DMS79 (cell line): ENCODE measurements at places on chromosomes 7 and 10.

GRCh38 chr10:104380336-104380735 lies 26.7 kb downstream of the CFAP58 start:
- no peak for DNase-seq

- no peak for DNase-seq
Observed at GRCh38 chr10:102509387-102509786, 5.6 kb downstream of the SUFU start.

GRCh38 chr7:150564006-150564405 lies 3.2 kb upstream of the GIMAP4 start:
- no peak for DNase-seq

- DNase-seq = no peak
Observed at GRCh38 chr10:104908581-104908980, 267.5 kb downstream of the SORCS3 start.

GRCh38 chr10:49361178-49361554 lies 34.7 kb downstream of the DRGX start:
- DNase-seq = no peak

DNA sequence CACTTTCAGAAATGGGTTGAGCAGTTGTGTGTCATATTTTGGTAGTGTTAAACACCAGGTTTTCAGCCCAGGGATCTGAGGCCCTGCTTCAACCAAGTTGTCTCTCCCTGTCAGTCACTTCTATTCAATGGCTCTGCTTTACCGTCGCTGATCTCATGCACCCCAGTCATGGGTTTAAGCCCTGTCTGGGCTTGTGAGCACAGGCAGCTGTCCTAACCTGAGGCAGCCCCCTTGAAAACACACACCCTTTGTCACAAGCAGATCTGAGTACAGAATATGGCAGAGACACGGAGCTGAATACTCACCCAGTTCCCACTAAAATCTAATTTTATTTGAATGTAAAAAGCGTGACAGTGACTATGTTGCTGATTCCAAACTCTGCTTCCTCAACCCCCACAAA lies 110.6 kb upstream of the GLI3 start:
- no peak for DNase-seq

- DNase-seq = peak; percentile 3
Observed at GRCh38 chr10:92517034-92517655, 56.7 kb downstream of the IDE start.

DNA sequence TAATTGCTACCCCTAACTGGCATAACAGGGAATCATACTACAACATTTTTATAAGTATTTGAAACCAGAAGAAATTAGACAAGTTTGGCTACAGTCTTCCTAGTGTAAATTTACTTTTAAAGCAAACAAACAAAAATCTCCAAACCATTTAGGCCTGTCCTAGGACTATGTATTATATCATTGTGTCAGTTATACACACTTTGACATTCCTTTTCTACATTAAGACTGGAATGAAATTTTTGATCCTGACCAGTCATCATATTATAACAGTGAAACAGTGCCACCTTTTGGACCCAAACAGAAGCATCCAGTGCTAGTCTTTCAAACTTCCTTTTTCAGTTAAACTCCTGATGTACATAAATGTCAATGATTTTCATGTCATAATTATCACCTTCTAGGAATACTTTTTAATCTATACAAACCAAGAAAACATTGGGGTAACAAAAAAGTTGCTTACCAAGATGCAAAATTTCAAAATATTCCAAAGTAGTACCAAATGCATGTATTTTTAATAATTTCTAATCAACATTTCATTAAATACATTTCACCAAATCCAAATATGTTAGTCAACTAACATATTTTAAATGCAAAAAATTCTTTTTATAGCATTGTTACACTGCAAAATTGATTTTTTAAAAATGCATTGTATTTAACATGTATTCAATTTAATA lies 75.7 kb downstream of the IMMP2L start:
- DNase-seq = peak; percentile 49

- no peak for DNase-seq
Observed at GRCh38 chr7:139827042-139827441, 2.0 kb upstream of the TBXAS1 start.

DNA sequence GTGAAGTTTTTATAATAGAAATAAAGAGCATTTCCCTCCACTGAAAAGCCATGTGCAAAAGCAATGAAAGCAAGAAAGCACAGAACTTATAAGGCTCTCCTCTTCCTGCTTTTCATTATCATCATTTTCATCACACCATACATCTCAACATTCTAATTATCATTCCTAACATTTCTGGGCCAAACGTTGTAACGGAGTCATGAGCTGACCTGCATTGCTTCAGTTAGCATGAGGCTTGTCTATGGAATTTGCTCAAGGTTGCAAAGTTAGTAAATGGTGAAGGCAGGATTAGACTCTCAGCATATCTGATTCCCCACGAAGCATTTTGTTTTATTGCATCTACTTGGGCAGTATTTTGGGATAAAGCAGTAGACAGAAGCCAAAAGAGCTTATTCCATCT lies 11.4 kb downstream of the SCIN start:
- no peak for DNase-seq

DNA sequence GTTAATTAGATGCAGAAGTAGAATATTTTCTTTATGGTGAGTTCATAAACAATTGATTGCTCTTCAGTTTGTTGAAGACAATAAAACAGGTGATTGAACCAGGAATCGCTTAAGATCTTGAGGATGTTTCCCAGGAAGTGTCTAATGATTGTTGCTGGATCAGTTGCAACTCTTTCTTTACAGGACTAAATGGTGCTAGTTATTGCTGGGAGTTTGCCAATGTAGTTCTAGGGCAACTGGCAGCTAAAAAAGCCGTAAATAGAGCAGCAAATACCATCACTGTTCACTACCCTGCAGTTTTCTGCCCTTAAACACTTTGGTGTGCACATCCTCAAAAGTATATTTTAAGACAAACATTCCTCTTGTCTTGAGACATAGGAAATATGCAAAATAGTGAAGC lies 119.2 kb upstream of the ANK3 start:
- DNase-seq = no peak

- DNase-seq = no peak
Observed at GRCh38 chr10:119502618-119503155, 39.8 kb downstream of the RGS10 start.

DNA sequence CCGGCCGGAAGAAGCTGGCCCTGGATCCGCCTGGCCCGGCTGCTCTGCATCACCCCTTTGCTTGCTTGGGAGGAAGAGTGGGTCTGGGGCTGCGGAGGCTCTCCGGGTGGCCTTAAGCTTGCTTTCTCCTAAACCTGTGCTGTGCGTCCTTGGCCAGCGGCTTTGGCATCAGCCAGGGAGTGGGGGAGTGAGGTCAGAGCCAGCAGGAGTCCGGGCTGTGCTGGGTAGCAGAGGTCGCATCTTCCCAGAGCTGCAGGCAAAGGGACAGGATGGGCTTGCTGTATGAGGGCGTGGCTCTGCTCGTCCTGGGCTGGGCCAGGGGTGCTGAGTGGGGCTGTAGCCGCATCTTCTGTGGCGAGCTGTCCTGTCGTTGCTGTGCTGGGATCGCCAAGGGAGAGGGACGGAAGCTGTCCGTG lies 21.1 kb downstream of the BNIP3 start:
- DNase-seq = no peak

- DNase-seq = no peak
Observed at GRCh38 chr7:38232502-38233366, 40.7 kb downstream of the TARP start.

DNA sequence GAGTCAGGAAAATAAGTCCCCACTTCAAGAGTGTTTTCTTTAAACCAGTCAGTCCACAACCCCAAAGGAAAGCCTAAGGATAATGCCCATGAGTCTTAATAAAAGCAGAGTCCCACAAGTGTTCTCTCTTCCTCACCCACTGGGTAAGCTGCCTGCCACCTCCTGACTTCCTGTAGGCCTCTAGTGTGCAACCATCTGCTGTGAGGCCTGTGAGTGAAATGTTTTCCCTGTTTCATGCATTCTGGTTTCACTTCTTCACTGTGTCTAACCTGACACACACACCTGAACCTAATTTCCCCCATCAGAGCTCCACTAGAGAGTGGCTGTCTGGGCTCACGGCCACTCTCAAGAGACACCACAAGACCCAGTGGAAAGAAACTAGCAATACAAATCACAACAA lies 38.9 kb upstream of the GDF10 start:
- no peak for DNase-seq

DNA sequence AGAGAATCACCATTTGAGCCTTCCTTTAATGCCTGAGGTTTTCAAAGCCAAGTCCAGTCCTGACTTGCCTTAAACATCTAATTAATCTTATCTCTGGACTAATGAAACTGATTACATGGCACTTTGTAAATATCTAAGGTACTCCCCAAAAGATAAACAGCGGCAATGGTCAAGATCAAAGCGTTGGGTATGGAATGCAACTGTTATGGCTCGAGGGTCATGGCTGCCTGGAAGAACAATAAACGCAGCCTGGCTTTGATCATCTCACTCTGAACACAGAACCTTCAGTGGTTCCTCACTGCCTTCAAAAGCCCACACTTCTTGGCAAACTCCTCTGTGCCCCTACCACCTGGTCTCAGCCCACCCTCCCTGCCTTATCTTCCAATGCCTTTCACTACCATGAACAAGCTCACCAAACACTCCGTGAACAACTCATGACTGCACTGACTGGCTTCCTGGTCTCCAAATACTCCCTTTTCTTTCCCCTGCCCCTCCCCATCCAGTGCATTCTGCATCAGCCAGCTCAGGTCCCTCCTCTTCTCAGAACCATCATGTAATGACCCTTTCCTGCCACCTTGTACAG lies 150.2 kb upstream of the NFE2L3 start:
- no peak for DNase-seq

- DNase-seq = no peak
Observed at GRCh38 chr7:135942614-135943013, 34.5 kb downstream of the MTPN start.

DNA sequence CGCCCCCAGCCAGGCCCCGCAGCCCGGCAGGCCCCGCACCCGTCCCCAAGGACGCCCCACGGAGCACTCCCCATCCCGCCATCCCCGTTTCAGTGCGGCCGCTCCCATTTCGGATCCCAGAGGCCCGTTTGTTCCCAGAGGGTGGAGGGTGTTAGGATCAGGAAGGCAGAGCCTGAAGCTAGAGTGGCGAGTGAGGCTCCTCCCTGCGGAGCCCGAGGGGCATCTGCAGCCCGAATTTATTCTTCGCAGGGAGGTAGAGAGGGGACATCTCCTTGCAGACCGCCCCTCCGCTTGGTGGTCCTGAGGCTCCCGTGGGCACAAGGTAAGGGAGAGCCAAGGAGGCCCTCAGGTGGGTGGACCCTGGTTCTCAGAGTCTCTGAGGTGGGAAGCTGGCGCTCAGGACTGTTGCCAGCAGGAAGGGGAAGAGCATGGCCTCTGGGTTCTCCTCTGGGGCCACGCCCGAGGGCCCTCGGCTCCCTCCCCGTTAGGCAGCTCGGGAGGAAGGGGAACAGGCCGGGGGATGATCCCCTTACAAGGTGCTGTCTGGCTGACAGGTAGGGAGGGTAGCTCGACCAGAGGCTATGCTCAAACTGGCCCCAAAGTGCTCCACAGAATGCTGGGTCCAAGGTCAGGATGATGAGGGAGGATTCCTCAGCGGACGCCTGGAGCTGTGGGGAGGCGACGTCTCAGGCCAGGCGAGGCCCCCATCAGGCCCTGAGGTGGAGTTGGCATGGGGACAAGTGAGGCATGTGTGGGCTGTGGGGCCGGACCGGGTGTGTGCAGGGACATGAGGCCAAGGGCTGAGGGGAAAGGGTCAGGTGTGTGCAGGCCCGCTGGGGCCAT lies 17.4 kb downstream of the POLL start:
- DNase-seq = no peak

GRCh38 chr7:148447221-148447849 lies 143.2 kb upstream of the C7orf33 start:
- DNase-seq = no peak

- DNase-seq = peak; percentile 48
Observed at GRCh38 chr7:23277359-23277989, 21.7 kb upstream of the MALSU1 start.

DNA sequence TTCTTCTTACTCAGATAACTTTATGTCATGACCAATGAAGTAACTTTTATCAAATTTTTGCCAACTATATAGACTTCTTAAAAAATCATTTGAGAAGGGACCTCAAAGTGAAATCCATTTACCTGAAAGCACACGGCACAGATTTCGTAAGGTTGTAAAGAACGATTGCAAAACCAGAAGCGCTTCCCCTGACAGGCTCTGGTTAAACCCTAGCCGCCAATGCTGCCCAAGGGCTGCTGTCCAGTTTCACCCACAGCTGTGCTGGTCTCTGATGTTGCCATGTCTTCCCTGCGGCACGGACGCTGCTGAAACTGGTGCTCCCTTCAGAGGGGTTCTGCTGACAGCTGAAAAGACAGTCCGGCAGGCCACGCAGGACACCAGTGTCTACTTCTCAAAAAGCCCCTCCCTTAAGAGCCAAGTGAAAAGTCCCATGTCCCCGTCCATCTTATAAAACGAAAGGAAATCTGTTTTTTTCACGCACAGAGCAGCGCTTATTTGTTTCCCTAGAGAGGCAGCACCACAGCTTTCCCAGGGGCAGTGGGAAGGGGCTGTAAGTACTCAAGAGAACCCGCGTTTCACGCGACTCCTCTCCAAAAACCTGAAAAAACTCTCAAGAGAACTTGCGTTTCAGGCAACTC lies 32.5 kb downstream of the GNA12 start:
- no peak for DNase-seq

DNA sequence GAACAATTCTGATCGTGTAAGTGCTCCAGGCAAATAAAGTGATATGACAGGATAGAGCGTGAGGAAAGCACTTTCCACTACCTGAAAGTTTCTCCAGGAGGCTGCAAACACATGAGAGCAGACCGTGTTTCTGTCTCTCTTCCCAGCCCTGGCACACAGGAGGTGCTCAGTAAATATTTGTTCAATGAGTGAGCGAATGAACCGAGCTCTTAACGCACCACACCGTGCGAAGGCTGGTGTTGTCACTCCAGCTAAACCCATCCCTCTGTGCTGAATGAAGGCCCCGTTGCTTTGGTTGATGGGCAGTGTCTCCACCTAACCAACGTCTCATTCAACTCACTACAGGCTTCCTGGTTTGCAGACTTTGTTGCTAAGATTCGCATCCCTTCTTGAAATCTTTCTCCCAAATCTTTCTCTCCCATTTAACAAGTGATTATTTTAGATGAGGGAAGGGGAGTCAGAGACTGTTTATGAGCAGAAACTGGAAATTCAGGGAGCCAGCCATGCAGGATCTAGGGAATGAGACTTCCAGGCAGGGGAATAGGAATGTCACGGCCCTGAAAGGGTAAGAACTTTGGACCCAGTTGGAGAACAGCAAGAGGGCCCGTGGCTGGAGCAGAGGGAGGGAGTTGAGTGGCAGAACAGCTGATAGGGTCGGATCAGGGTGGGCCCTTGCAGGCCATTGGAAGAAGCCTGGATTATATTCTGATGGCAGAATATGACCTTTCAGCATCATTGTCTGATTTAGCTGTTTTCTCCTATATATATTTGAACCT lies 282.6 kb downstream of the CAMK1D start:
- DNase-seq = no peak

GRCh38 chr7:28348636-28349035 lies 63.7 kb upstream of the CREB5 start:
- DNase-seq = no peak

DNA sequence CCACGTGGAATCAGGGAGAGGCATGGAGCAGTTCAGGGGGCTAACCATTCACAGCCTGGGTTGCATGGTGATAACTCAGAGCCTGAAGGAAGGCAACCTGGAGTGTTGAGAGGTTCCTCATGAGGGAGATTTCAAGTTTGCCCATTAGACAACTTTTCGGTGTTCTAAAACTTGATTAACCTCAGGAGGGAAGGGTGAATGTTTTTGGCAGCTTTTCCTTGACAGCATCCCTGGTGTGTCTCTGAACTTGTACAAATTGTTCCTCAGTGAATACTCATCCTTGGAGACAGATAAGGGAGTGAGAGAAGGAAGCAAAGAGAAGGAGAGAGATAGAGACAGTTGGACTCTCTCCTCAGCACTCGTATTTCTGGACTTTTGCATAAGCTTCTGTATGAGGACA lies at the start of gene OR9A4:
Gene OR9A4 (plus strand): TSS at position 301 of the 400 bp plus-strand sequence. CDS start 2,477 bp downstream, outside the sequence.
- no peak for DNase-seq
